ENCODE measurements at places on chromosomes 5 and 9.

DNA sequence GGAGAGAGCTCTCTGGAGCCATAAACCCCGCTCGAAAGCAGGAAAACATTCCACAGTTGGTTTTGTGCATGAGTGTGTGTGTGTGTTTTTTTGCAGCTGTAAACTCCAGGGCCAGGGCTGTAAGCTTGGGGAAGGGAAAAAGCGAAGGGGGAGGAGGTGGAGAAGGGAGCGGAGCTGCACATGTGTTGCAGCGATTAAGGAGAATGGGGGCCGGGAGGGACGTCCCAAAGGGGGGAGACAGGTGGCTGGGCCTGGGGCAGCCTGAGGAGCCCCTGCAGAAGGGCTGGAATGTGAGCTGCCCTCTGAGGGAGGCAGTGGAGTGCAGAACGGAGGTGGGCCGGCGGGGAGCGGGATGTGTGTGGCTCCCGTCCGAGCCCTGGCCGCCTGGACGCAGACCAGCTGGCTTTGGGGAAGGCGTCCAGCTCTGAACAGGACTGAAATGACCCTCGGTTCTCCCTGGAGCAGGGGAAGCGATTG lies 2.7 kb upstream of the MYMK start:
- no peak for DNase-seq

- DNase-seq = no peak
Observed at GRCh38 chr9:34125681-34126206, 754 bp downstream of the DCAF12 start.

- no peak for DNase-seq
Observed at GRCh38 chr9:123584202-123585176, 228.5 kb downstream of the CRB2 start.

DNA sequence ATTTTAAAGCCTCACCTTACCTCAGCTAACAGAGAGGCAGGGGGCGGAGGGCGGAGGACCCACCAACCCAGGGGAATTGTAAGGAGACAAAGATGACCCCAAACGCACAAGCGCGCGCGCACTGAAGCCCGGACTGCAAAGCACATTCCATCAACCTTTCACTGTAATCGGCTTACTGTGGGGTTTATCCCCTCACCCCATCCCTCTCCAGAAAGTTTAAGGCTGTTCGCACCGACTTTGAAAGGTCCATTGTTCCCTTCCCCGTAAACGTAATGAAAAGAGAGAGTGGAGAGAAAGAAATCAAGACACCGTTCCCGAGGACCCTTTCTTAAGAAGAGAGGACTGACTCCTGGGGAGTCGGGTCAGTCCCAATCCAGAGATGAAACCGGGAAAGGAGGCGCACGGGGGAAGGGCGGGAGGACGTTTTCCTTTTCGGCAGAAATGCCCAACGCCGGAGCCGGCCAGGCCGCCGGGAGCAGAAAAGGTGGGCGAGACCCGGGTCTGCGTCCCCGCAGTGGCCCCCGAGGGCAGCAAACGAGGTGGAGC lies 464 bp downstream of the CEMIP2 start:
- DNase-seq = no peak

GRCh38 chr5:39024884-39025283 lies 49.3 kb downstream of the RICTOR start:
- no peak for DNase-seq

DNA sequence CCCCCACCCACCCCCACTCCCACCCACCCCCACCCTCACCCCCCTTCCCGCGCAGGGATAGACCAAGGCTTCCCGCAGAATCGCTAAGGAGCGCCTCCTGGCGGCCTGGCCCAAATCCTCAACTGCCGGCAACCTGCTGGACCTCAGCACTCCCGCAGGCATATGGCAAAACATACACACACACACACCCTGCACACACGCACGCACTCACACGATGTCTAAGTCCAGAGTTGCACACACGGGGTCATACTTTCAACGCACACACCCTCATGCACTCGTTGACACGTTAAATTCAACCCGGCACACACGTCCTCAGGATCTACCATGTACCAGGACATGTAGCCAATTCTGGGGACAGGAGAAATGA lies 1.7 kb downstream of the CPLX2 start:
- no peak for DNase-seq

DNA sequence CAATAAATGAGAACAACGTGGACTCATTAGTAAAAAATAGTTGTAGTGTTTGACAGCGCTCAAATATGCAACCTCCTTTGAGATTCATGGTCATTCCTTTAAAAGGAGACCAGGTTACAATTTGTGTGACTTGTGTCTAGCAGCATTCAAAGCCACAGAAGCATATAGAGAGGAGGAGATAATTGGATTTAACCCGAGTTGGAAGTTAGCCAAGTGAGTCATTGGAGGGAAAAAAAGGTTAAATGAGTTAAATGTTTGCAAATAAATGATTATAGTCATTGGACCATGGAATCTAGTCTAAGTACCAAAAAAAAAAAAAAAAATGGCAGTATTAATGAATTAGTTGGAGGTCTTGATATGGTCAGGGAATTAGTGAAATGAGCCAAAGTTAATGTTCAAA lies 90.9 kb downstream of the ITGA1 start:
- DNase-seq = no peak

GRCh38 chr5:13248253-13248652 lies 696.2 kb downstream of the DNAH5 start:
- no peak for DNase-seq

GRCh38 chr5:73306741-73307275 lies 133.8 kb downstream of the TMEM174 start:
- DNase-seq = no peak

DNA sequence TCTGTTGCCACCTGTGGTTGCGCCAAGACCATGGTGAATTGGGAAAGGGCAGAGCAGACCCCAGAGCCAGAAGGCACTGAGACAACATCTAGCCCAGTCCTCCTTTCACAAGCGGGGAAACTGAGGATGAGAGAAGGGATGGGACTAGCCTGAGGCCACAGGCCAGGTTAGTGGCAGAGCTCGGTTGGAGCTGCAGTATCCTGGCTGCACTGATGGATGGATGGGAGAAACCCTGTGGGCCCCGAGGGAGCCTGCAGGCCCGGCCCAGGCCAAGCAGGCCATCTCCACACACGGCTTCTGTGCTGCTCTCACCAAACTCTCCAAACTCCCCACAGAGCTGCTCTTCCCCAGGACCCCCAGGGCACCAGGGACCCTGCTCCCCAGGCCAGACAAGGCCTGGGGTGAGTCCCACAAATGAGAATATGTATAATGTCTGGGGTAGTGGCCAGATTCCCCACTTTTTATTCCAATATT lies 60.2 kb downstream of the TSTD2 start:
- DNase-seq = no peak

GRCh38 chr5:124935065-124935464 lies 188.6 kb upstream of the ZNF608 start:
- no peak for DNase-seq

- no peak for DNase-seq
Observed at GRCh38 chr5:129664336-129664937, 83.5 kb upstream of the MINAR2 start.

- DNase-seq = no peak
Observed at GRCh38 chr5:41112486-41113455, 41.6 kb upstream of the MROH2B start.

DNA sequence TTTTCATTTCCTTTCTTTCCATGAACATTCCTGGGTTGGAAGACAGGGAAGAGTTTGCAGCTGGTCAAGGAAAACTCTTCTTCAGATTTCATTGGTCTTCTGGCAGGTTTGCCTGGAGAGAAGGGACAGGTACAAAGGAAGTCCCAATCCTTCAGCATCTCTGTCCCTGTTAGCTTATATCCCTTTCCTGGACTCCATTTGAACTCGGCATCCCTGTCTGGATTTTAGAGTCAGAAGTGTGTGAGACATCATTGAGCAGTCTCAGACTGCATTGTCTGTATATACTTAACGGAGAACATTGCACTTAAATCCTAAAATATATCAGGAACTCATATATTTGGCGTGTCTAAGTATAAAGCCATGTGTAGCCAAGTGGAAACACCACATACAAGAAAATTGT lies 54.9 kb downstream of the ADGRV1 start:
- no peak for DNase-seq

- no peak for DNase-seq
Observed at GRCh38 chr5:179245031-179245430, 100.2 kb downstream of the ADAMTS2 start.

- DNase-seq = no peak
Observed at GRCh38 chr5:10461904-10462555, 20.4 kb downstream of the ROPN1L start.

DNA sequence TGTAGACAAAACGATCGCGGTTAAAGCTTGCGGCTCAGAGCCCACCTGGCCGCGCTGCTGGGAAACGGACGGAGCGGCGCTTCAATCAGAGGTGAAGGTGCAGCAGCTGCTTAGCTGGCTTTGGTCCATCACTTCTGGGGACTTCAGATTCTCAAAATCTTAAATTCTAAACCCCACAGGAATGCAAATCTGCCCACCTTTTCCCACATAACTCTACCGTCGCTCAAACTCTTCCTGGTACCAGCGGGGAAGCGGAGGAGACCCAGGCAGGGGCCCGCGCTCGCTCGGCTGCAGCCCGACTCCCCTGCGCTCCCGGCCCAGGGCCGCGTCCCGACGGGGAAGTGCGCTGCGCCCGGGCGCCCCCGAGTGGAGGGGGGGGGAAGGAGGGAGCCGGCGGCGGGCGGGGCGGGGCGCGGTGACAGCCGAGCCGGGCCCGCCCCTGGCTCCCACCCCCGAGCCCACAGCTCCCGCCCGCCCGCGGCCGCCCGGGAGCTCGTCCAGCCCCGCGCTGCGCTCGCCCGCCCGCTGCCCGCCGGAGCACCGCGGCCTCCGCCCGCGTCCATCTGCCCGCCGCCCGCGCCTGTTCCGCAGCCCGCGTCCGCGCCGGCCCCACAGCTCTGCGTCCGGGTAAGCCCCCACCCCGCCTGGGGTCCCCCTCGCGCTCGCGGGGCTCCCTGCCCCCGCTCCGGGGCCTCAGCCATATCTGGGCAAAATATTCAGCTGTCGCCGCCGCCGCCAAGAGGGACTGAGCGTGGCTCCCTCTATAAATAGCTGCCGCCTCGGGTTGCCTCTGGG lies at the start of gene TMOD1:
Gene TMOD1 (plus strand): TSS at position 490 of the 795 bp plus-strand sequence. CDS start 22,523 bp downstream, outside the sequence.
- DNase-seq = peak; percentile 72

GRCh38 chr5:148403344-148403743 lies 19.6 kb downstream of the FBXO38 start:
- no peak for DNase-seq

DNA sequence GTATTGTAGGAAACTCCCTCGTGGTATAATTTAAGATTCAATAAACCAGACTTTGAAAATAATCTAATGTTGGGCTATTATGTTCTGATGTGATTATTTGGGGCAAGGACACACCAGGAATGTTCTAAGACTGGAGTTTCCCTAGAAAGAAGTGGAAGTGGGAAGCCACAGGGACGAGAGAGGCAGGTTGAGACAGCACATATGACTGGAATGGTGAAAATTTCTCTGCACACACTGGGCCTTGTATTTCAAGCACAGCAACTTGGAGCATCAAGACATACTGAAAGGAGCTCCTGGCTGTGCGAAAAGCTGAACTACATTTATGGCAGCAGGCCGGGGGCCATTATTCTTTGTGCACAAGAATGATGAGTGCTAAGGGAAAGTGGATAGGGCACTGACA lies 98.2 kb downstream of the CETN3 start:
- DNase-seq = no peak

DNA sequence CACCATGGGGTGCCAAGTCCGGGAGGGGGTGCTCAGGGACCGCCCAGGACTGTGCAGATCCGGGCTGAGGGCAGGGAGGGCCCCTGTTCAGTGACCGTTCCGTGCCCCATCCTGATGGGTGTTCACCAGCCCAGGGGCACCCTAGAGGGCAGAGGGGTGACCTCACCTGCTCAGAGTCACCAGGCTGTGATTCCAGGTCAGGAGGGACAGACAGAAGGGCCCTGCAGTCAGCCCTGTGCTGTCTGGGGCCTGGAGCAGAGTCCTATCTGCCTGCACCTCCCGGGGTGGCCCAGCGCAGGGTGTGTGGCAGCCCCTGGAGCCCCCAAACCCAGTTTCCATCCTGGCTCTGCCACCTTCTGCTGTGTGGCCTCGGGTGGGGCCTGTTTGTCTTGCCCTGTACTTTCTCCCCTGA lies 241.9 kb downstream of the PBX3 start:
- DNase-seq = no peak

DNA sequence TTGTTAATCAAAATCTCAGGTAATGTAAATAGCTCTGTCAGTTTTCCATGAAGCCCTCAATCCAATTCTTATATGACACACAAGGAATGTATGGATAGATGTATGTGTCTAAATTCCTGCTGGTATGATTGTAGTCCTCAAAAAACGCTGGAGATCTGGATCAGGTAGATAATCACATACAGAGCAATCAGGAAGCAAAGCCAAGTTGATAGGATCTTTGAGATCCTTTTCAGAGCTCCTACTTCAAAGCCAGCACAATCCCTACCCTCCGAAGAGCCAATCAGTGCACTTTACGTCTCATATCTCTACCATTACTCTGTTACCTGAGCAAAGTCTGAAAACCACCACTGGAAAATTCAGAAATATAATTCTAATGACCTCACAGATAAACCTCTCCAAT lies 27.4 kb downstream of the TYRP1 start:
- no peak for DNase-seq

DNA sequence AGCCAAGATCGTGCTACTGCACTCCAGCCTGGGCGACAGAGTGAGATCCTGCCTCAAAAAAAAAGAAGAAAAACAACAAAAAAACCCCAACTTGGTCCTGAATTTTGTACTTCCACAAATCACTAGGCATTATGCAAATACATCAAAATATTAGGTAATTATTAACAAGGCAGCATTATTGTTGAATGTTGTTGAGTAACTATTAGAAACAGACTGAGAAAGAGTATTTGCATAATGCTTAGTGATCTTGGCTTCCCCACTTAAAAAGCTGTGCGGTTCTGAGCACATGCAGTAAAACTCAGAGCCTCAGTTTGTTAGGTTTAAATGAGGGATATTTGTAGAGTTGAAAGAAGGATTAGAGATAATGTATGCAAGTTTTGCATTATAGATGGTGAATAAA lies 64.2 kb downstream of the SCAMP1 start:
- no peak for DNase-seq

GRCh38 chr5:91957666-91958065 lies 574.5 kb upstream of the ARRDC3 start:
- DNase-seq = no peak

DNA sequence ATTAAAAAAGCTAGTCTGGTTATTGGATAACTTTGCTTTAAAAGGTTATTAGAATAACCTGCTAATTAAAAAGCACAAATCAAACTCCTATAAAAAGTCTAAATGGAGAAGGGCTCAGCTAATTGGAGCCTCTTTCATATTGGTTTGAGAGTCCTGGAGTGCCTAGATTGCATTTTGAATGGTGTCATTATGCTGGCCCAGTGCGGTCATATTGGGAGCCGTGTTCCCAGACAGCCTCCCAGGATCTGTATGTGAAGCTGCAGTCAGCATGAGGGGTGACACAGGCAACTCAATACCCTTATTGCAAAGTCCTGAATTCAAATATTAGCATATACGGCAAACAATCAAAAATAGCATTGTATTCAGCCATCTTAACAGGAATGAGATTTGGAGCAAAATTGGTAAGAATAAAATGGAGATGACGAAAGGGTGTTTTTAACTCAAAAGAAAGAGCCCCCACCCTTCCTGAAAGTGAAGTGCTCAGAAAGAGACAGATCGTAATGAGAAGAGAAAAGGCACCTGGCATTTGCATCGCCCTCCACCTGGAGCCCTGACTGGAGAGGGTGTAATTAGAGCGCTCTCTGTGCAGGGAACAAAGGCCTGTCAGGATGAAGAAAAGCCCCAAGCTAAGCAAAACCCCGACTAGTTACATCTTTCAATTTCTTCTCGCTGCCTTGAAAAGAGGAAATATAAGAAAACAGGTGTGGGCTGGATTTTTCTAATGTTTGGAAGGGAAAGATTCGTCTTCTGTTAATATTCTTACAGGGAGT lies 621.0 kb upstream of the ADAMTS16 start:
- DNase-seq = no peak

- DNase-seq = no peak
Observed at GRCh38 chr9:21266733-21267484, 27.1 kb upstream of the IFNA14 start.

Data from anterior cingulate cortex (tissue), 58 donors.